ENCODE measurements at places on chromosomes 12 and 14. TPM values are rescaled to one million over a fixed set of nuclear protein-coding genes. Genes with fewer than 3 reads are reported as not detected.
A peak's percentile ranks its signal among the peaks of the same experiment; 100 is the strongest.

DNA sequence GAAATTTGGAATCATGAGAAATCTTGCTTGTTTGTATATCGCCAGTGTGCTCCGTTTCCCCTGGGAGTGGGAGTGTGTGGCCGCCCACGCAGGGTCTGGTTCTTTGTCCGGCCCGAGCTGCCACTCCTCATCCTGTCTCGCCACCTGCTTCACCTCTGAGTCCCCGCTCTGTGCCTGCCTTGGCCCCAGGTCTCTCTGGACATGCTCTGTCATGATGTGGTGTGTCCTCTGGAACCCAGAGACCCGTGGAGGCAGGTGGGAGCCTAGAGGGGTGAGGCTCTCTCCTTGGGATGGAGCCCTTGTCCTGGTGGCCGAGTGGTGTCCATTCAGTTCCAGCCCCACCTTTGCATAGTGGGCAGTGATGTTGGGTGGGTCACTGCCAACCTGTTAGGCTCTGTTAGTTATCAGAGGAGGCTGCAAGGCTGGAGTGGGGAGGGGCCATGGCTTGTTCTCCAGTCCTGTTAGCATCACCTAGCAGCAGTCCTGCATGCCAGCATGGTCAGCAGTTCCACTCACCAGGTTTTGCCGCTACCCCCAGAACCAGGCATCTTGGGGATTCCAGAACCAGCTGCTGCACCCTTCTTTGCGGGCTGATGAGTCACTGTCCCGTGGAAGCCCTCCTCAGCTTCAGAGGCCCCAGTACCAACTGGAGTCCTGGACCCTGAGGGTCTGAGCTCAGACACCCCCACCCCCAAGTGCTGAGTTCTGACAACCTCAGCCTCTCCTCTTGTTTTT, 76.5 kb downstream of the EP400 start:
- DNase-seq = no peak

DNA sequence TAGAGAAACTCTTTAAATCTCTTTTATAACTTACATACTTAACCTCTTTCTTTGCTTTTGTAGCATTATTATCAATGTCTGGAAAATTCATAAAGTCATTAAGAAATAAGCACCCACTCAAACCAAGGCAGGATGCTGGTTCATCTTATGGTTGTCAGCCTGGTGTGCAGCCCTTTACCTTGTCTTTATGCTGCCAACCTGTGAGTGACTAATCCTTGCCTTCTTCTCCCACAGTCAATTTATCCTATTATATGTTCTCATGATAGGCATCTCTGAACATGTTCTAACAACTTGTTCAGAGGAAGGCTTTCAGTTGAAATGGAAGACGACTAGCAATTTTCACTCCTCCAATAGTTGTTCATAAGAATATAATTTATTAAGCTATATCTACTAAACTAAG, 186.9 kb upstream of the CAND1 start:
- DNase-seq = no peak

GRCh38 chr12:24615967-24616411, 332.9 kb downstream of the BCAT1 start:
- DNase-seq = no peak

DNA sequence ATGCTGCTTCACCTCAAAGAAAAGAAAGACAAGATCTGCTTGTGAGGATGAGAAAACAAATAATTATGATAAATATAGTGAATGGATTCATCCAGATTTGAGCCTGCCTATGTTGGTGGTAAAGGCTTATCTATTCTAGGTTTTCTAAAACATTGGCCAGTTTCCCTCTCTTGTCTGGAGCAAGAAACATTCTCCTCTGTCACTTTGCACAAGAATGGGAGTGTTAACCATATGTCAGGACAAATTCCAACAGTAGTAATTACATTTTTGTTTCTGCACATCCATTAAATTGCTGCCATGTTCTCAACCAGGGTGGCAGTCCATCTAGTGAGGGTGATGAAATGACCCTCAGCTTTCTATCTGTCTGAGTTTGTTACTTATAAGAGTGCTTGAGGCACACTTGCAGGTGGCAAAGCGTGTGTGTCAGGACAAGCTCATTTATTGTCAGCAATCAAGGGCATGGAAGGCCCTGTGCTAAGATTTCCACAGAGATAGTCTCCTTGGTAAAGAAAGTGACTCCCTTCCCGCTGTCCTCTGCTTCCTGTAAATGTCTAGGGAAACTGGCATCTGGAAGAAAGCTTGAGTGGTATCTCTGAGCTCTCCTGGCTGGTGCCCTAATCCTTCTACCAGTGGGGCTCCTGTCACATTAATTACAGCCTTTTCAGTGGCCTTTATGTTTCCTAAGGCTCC, 502.1 kb upstream of the FLRT2 start:
- DNase-seq = no peak

GRCh38 chr14:103013028-103013427, 44.3 kb downstream of the CDC42BPB start:
- no peak for DNase-seq

- no peak for DNase-seq
These were observed at the start of gene GZMB for GRCh38 chr14:24634158-24634557. Gene GZMB, minus strand, starts transcription at chr14:24634190. Its CDS starts 30 bp downstream, at chr14:24634160.

DNA sequence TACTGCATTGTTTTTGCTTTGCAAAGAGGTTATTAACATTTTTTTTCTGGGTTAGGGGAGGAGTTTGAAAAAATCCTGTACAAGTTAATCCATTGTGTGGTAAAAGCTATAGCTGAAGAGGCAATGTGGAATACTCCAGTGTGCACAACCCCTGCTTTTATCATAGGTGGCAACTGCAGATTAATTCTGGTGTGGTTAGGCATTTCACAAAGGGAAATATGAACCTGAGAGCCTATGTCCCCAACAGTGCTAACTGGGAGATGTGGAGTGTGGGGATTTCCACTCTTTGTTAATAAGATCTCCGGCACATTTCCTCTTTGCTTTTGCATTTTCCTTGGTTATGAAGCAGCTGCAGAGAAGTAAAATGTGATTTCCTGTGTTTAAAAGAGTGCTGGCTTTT, 33.6 kb downstream of the PRORP start:
- DNase-seq = peak; percentile 19

GRCh38 chr12:93699271-93700145, 22.3 kb downstream of the CRADD start:
- peak; percentile 30 for DNase-seq

LTA4H gene
- 134 TPM for total RNA-seq

AJUBA gene
- total RNA-seq = 27.5 TPM

Data from H7 (cell line).